Fibroblast of skin of left quadriceps (primary cell): ENCODE measurements at places on chromosomes 2 and 18.

- DNase-seq = no peak
Measured at GRCh38 chr2:207869784-207870778, 100.4 kb upstream of the FZD5 start.

GRCh38 chr2:232367591-232368233 is 10.8 kb upstream of the ALPP start:
- DNase-seq = no peak

DNA sequence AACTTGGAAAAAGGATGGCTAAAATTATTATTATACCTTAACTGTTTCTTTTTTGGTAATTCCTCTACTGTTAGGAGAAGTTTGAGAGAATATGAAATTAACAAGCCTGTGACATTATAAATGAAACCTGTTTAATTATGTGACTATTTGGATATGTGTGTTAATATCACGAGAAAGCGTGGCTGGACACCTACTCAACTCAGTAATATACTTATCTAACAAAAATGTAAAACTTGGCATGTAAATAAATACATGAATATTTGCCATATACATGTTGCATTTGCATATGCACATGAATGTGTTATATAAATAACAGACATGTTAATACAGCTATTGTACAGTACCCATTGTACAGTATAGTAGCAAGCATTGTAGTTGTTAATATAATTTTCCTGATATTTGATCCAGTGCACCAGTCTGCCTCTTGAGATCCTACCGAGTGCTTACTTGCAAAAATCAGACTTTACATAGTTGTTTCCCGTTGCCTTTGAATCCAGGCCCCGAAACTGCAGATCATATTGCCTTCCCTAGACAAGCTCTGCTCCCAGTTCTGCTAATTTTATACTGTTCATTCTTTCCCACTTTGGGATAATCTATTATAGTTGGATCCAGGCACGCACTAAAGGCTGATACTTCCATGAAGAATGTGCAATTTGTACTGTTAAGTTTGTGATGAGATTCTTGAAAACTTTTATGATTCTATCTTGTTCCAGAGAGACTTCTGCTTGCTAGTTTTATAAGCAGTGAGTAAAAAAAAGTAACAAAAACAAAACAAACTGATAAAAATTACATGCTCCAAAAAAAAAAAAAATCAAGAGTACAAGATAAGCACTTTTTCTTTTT is 395.6 kb downstream of the ARHGAP15 start:
- no peak for DNase-seq

DNA sequence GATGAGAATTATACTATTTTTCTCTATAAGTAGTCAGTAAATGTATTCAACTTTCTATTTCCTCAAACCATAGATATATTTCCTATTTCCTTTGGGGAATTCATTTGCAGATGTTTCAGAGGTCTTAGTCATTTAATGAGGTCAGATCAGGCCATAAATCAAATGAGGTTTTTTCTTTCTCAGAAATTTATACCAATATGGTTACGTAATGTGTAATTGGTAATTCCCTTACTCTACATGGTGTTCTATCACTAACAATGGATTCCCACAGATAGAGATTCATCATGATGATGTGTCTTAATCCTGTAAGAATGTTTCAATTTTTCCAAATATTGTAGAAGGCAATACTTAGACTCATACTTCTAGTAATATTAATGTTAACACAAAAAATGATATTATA is 108.0 kb downstream of the DPP4 start:
- DNase-seq = no peak

- no peak for DNase-seq
Measured at GRCh38 chr2:64067326-64067725, 48.1 kb upstream of the VPS54 start.
